Stimulated activated CD8-positive, alpha-beta memory T cell treated with anti-CD3 and anti-CD28 coated beads, Interleukin-15, amount 100 ng/mL, for 1 hour (primary cell): ENCODE measurements at places on chromosomes 3 and 15.

DNA sequence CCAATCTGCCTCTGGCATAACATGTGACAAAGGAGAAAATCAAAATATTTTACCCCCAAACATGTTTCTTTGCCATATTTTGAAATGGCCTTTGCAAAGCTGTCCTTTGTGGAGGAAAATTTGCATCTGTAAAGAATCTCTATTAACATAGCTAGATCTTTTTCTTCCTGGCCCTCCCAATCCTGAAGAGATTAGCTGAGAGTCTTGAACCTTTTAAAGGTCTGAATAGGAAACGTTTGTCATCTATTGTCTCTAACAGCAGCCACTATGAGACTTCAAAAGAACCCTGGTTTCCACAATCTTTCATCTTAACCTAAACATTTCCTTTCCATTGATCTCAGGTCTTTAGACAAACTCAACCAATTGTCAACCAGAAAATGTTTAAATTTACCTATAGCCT lies 520.9 kb upstream of the TGFBR2 start:
- DNase-seq: no peak

DNA sequence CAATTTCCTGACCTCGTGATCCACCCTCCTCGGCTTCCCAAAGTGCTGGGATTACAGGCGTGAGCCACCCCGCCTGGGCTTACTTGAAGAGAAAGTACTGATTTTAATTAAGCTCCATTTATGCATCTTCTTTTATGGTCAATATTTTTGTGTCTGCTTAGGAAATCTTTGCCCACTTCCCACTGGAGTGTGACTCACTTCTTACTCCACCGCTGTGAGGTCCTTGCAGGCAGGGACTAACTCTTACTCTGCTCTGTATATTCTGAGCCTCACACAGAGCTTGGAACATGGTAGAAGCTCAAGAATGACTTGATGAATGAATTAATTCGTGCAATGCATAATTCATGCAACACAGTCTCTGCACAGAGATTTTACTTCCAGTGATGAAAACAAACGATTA lies 2.9 kb upstream of the TM4SF19 start:
- no peak for DNase-seq

GRCh38 chr15:62068071-62068809 lies 1.5 kb downstream of the C2CD4A start:
- DNase-seq: no peak

DNA sequence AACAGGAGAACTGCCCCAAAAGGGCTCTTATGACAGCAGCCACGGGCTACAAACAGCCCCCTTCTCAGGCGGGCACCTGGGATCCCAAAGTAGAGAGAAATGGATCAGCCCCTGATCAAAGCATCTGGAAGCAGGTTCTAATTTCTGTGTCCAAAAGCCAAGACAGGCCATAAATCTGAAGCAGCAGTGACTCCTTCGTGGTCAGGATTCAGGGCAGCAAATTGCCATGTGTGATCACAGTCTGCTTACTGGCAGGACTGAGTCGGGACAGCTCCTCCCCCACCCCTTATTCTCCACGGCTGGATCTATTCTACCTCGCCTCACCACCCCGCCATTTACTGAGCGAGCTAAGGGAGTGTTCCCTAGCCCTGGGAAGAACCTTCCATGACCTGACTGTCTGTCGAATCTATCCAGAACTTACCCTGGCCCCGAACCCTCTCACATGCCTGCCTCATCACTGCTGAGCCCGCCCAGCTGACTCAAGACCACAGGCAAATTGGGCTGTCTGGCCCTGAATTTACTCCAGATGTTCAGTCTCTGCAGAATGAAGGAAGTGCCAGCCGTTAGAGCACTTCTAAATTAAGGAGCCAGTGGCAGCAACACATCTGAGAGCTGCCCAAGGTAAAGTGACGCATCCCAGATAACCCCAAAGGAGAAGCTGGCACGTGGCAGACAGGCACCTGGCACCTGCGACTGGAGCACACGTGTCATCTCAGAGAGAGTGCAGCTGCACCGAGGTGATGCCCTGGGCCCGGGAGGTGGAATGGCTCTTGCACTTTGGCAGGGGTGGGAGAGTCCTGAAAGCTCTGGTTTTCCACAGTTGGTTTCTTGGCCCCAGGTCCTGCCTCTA lies 1.3 kb downstream of the LRRC15 start:
- no peak for DNase-seq

GRCh38 chr3:180250172-180250571 lies 213.4 kb upstream of the PEX5L start:
- no peak for DNase-seq

- peak; percentile 34 for DNase-seq
These were observed 226.8 kb upstream of the IGF1R start for GRCh38 chr15:98421419-98422129.

DNA sequence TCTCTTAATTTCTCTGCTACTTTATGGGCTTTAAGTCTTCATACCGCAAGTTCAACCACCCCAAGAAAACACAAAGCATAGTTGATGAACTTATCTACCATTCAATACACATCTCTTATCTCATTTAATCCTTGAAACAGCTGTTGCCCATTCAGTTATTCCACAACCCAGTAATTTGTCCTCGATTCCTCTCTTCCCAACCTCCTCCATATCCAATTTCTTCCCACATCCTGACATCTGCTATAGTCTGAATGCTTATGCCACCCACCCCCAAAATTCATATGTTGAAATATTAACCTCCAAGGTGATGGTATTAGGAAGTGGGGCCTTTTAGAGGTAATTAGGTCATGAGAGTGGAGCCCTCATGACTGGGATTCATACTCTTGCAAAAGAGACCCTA lies 345.4 kb downstream of the ERC2 start:
- DNase-seq: no peak

GRCh38 chr3:146040630-146041029 lies 120.4 kb downstream of the PLOD2 start:
- DNase-seq: no peak

- DNase-seq: no peak
These were observed 36.7 kb downstream of the SRP14 start for GRCh38 chr15:40002295-40002694.

GRCh38 chr3:37445163-37445562 lies 270.8 kb upstream of the LRRFIP2 start:
- no peak for DNase-seq

- DNase-seq: no peak
These were observed 19.3 kb downstream of the MINAR1 start for GRCh38 chr15:79451361-79451999.

GRCh38 chr3:4396542-4396941 lies 70.5 kb downstream of the SUMF1 start:
- no peak for DNase-seq

- no peak for DNase-seq
These were observed 7.3 kb downstream of the TMEM158 start for GRCh38 chr3:45218578-45219390.

DNA sequence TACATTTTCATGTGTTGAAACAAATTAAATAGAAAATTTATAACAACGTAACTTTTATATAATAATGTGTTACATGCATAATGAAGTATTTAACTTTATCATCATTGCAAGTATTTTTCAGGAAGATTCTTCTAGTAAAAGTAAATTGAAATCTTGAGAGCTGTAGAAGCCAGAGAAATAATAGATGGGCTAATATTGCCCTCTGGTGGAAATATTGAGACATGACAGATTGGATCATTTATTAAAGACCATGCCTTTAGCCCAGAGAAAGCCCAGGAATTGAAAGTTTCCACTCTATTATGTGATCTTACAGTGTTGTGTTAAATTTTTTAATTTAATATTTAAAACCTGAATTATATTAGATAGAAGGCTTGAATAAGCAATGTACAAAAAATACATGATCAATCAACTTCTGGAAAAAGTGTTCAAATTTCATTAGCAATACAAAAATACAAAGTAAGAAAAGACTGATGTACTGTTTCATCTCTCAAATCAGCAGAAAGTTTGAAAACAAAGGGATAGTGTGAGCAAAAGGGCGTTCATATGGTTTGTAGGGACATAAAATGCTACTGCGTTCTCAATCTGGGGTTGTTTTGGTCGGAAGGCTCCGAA lies 52.7 kb upstream of the SPTSSB start:
- DNase-seq: no peak

DNA sequence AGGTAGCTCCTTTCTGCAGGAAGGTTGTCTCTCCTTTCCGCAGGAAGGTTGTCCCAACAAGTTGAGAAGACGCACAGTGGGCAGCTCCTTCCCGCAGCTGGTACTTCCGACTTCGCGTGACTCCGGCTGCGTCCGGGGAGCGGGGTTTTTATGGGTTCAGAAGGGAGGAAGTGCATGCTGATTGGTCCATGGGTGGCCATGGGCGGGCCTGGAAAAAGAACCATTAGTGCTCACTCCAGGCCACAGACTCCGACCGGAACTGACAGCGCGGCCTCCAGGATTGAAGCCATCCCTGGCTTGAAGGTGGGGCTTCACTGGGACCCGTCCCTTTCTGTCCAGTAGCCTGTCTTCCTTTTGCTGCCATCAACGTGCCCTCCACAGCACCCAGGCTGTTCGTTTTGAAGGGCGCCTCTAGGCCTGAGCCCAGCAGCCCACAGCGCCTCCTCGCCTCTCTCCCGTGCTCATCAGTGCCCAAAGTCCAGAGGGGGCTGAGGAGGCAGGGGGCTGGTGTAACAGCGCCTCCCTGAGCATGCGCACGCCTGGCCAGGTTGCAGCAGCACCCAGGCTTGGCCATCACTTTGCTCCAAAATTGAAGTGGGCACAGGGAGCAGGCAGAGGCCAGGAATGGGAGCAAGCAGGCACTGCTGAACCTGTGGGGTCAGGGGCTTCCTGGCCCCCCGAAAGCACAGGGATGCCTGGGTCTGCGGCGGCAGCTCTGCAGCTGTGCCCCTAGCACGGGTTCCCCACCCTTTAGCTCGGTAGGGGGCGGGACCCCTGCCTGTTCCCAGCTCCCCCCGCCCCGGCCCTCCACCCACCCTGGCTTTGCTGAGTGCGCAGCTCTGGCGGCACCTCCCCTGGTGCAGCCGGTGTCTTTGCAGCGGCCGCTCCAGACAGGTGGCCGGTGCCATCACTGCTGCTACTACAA lies 330.6 kb upstream of the MCTP2 start:
- no peak for DNase-seq
